Esophagus squamous epithelium (tissue), 5 donors: ENCODE measurements at places on chromosomes 3 and 15. TPM values are rescaled to one million over a fixed set of nuclear protein-coding genes. Genes with fewer than 3 reads are reported as not detected.

DNA sequence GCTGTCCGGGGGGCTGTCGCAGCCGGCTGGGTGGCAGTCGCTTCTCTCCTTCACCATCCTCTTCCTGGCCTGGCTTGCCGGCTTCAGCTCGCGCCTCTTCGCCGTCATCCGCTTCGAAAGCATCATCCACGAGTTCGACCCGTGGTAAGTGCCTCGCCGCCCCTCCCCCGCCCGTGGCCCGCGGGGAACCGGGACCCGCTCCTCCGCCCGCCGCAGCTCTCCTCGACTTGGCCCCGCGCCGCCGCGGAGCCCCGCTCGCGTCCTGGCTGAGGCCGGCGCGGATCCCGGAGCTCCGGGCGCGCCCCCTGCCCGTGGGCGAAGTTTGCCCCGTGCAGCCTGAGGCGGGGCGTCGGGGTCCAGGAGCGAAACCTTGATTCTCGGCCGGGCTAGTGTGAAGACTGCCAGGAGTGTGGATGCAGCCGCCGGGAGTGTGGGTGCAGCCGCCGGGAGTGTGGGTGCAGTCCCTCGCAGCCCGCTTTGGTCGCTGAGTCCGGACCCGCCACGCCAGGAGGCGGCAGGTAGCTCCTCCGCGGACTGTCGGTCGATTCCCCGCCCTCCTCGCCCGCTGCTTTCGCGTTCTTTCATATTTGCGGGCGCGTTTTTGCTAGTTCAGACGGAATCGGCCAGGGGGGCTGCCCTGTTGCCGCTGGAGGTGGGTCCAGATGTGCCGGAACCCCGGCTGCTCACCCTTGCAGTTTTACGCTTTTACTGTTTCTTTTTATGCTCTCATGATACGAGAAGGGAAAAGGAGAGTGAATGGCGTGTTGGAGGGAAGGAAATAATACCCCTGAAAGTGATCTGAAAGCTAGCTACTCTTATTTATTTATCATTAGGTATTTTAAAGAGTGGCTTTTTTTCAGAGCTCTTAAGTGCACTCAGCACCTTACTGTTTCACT is 692 bp downstream of the STT3B start:
- DNase-seq, result no peak

DNA sequence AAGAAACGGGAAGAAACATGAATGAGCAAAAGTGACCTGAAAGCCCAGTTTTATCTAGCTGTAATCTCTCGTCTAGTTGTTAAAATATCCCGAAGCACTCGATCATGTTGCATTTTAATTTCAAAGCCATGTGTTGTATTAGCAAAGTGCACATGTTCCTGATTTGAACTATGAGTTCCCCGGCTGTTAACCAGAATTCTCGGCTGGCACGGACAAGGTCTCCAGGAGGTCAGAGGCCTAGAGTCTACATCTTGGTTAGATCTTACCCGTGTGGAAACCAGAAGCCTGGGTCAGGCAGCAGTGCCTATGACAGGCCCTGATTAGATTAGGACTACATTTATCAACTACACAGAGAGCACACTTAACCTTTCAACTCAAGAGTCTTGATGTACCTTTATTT is 195.8 kb downstream of the CDIN1 start:
- no peak for DNase-seq

DNA sequence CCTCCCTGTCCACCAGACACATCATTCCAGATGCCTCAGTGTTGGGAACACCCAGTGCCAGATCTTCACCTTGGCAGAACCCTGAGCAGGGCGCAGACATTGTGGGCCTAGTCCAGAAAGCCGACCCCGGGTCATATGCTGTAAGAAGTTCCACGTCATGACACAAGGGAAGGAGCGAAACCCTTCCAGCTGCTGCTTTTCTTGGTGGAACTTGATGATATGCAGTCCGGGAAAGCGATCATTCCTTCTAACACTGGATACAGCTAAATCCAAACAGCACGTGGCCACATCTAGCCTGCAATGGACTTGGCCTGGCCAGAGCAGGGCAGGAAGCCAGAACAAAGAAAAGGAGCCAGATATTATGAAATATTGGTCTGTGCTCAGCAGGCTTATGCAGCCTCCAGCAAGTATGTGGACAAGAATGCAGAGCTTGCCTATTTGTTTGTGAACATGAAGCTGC is 22.0 kb downstream of the GASK1A start:
- no peak for DNase-seq

CYP1A1 gene
- total RNA-seq, result 0.18 TPM

DNA sequence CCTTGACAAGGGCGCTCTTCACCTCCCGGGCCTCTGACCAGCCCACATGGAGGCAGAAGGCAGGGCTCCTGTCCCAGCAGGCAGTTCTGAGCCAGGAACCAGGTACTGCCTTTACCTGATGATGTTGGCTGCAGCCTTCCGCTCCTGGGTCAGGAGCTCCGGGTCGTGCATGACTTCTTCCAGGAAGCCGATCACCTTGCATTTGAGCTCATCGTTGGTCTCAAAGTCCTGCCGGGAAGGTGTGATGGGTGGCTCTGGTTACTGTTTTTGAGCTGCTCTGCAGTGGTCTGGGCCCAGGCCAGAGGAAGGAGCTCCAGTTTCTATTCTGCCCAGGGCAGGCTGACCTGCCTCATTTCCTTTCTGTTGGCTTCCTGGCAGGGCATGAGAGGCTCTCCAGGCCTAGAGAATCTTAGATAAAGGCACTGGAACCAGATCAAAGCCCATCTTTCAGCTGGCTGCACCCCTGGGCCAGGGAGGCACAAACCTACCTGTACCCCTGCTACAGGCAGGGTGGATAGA is 53.2 kb upstream of the CTSH start:
- DNase-seq, result no peak

- DNase-seq, result no peak
Measured at GRCh38 chr3:197597335-197597734, 41.6 kb upstream of the BDH1 start.

DNA sequence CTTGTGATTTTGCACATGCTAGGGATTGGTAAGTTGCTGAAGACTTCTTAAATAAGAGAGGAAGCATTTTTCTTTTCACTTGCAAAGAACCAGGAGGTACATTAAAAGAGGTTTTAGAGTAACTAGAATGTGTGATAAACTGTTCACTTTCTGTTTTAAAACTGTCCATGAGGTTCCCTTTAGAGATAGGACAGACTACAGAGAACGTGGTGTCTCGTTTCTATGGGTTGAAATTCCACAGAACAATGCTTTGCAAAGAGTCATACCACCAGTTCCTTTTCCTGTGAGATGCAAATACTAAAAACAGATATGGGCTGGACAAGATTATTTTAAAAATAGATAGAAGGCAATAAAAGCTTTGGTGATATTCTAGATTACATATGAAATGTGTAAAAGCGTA is 372.8 kb downstream of the TIGIT start:
- no peak for DNase-seq

VILL gene
- 13.0 TPM for total RNA-seq

DNA sequence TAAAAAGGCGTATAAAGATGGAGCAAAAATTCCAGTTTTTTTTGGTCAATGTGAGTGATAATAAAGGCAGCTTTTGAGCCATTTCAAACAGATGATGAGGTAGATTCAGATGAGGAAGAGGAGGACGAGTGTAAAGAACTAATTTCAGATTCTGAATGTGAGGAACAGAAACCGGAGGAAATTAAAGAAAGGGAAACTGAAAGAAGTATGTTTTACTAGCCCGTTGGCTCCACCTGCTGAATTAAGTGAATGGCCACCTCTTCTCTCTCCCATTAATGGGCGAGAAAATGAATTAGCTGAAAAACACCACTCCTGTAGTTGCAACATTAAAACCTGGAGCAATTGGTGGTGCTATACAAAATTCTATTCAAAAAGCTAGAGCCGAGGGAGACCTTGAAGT is 55.4 kb downstream of the CYP19A1 start:
- DNase-seq, result no peak

- DNase-seq, result no peak
Measured at GRCh38 chr3:187169231-187169960, 27.9 kb upstream of the RTP1 start.

C2CD4B gene
- total RNA-seq, result 0.44 TPM

MCTP2 gene
- total RNA-seq, result 19.7 TPM

GRCh38 chr15:70023064-70023768 is 74.5 kb downstream of the TLE3 start:
- no peak for DNase-seq

QTRT2 gene
- 16.6 TPM for total RNA-seq

DNA sequence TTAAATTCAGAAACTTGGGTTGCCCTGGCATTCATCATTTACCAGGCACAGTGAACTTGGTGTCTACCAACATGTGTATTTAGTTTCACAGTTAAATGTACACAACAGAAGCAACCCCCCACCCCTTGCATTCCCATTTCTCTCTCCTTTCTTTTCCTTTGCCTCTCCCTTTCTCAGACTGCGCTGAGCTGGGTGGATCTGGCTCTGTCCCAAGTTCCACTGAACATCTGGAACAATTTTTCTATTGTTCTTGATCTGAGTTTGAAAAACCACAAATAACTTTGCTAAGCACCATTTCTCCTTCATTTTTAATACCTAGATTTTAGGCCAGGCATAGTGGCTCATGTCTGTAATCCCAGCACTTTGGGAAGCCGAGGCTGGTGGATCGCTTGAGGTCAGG is 242.2 kb downstream of the ABHD5 start:
- no peak for DNase-seq

DNA sequence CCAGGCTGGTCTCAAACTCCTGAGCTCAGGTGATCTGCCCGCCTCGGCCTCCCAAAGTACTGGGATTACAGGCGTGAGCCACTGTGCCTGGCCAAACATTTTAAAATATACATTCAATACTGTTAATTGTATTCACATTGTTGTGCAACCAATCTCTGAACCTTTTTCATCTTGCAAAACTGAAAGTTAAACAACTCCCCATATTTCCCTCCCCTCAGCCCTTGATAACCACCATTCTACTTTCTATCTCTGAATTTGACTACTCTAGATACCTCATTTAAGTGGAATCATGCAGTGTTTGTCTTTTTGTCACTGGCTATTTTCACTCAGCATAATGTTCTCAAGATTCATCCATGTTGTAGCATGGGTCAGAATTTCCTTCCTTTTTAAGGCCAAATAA is 30.0 kb downstream of the HMCES start:
- DNase-seq, result no peak

- no peak for DNase-seq
Measured at GRCh38 chr3:189132231-189132671, 39.5 kb upstream of the TPRG1 start.

DNA sequence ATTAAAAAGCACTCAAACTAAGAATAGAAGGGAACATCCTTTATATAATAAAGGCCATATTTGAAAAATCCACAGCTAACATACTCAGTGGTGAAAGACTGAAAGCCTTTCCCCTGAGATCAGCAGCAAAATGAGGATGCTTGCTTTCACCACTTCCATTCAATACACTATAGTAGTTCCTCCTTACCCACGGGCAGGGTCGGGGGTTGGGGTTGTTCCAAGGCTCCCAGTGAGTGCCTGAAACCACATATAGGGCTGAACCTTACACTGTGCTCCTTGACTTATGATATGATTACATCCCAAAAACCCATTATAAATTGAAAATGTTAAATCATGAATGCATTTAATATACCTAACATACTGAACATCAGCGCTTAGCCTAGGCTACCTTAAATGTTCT is 37.7 kb downstream of the ALDH1L1 start:
- DNase-seq, result no peak

GRCh38 chr3:59542276-59542675 is 492.5 kb upstream of the CFAP20DC start:
- no peak for DNase-seq

GRCh38 chr3:16477521-16477920 is 36.0 kb downstream of the RFTN1 start:
- DNase-seq, result no peak

SNTN gene
- not detected for total RNA-seq

DNA sequence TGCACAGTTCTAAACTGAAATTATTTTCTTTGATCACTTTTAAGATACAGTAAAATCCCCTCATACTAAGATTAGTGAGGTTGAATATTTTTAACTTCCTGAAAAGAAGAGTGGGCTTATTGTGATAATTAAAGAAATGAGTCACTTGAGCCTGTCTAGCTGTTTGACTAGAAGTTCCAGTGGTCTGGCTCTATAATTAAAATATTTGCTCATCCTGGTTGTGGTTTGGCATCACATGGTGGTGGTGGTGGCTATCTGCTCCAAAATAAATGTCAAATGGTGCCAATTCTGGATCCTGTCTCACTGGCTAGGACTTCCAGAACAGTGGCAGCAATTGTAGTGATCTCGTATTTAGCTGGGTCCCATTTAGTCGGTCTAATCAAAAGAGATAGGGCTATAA is 8.6 kb upstream of the TEX9 start:
- DNase-seq, result no peak

- no peak for DNase-seq
Measured at GRCh38 chr3:163508206-163508605, 1570.1 kb downstream of the SI start.

- DNase-seq, result no peak
Measured at GRCh38 chr3:84885199-84885882, 73.4 kb upstream of the CADM2 start.

DNA sequence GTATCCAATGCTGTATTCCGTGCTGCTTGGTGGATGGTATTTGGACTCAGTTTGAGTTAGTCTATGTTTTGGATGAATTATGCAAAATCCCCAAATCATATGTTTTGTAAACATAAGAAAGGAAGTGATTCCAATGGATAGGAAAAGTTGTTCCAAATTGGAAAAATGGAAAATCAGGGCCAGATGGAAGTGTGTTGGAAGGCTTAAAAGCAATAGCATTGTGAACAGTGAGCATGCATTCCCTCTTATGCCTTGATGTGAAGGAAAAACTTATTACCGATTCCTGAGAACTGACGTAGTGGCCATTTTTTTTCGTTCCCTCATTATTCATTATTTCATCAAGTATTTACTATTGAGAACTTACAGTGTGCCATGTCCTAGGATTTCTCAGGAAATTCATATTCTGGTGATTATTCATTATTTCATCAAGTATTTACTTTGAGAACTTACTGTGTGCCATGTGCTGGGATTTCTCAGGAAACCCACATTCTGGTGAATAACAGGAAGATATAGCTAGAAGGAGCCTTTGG is 144.1 kb upstream of the TPRG1 start:
- DNase-seq, result no peak

DNA sequence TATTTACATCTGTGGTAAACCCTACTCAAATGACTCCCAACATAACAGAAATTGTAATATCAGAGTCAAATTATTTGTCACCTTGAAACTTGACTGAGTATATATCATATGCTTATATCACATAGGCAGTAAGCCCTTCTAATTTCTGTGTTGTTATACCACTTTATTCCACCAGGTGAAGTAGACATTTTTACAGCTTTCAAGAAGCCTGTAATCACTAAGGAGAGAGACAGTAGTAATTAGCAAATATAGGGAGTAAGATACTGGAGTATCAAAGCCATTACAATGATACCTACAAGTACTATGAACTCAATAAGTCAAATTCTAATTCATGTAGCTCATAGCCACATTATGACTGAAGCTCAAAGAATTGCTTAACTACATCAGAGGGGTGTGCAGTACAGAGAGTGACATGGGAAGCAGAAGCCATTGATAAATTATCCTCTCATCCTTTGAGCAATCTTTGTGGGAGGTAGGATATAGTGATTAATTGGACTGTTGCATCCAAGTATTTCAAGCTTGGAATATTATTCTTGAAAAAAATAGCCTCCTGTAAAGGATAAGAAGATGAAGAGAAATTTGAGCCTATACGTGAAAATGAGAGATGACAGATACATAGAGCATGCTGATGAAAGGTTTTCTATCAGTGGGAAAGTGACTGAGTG is 1005.9 kb downstream of the ZPLD1 start:
- no peak for DNase-seq

GRCh38 chr3:127831723-127832172 is 9.4 kb upstream of the MGLL start:
- no peak for DNase-seq

SLC12A1 gene
- total RNA-seq, result not detected

CGNL1 gene
- 3.8 TPM for total RNA-seq
